Suppressor macrophage treated with lipopolysaccharide for 1 hour (primary cell): ENCODE measurements at places on chromosomes 5 and 9.
A peak's percentile ranks its signal among the peaks of the same experiment; 100 is the strongest.

DNA sequence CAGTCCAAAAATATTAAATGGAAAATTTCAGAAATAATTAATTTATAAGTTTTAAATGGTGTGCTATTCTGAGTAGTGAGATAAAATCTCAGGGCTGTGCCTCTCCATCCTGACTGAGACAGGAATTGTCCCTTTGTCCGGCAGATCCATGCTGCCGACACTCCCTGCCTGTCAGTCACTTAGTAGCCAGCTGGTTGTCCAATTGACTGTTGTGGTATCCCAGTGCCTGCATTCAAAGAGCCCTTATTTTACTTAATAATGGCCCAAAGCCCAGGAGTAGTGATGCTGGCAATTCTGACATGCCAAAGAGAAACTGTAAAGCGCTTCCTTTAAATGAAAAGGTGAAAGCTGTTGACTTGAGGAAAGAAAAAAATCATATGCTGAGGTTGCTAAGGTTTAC is 157.5 kb downstream of the ENC1 start:
- no peak for DNase-seq

GRCh38 chr9:23571414-23572104 is 254.5 kb downstream of the ELAVL2 start:
- no peak for DNase-seq

GRCh38 chr9:111691672-111692329 is 30.4 kb downstream of the GNG10 start:
- peak; percentile 51 for DNase-seq

GRCh38 chr5:87411973-87412629 is 629 bp downstream of the CCNH start:
- peak; percentile 46 for DNase-seq

GRCh38 chr9:105964156-105964555 is 269.8 kb downstream of the TMEM38B start:
- no peak for DNase-seq

- DNase-seq = no peak
Observed at GRCh38 chr5:65539827-65540226, 23.1 kb downstream of the CENPK start.

GRCh38 chr5:125316915-125317535 is 570.6 kb upstream of the ZNF608 start:
- no peak for DNase-seq

GRCh38 chr5:78295035-78295961 is 800 bp upstream of the AP3B1 start:
- DNase-seq = peak; percentile 42

DNA sequence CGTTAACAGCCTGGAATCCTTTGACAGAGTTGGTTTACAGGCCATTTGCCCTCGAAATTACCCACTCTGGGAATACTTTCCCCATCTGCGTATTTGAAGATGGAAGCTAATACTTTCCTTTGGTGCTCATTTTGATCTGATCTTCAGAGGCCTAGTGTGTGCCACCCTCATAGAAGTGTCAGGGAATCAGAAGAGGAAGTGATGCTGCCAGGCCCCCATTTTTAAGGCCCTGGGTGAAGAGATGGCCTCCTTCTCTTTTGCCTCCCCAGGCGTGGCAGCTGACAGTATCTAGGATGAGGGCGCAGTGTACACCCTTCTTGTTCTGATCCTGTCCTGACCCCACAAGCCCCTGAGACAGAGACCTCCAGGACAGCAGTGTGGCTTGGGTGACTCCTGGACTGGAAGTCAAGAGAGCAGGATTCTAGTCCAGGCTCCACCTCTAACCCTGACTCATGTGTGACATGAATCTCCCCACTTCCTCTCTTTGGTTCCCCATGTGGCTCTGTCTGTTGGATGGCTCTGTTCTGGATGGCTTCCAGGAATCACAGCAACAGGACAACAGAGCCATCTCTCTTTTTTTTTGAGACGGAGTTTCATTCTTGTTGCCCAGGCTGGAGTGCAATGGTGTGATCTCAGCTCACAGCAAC is 27.8 kb downstream of the CSF1R start:
- DNase-seq = peak; percentile 90

DNA sequence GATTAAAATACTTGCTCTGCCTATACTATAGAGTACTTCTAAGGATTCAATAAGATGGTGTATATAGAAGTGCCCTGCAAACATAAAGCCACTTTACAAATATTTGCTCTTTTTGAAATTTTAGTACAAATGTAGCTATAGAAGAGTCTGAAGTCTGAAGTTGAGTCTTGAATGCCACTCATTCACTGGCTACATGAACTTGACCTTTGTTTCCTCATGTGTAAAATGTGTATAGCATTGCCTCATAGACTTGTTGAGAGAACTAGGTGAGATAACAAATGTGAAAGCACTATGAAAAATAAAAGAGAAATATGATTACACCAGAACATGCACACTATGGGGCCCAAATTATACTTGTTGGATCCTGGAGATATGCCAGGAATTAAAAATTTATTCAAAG is 244.7 kb downstream of the SEC61B start:
- DNase-seq = no peak

GRCh38 chr9:133683586-133684120 is 47.5 kb downstream of the DBH start:
- DNase-seq = no peak

GRCh38 chr5:154421868-154422267 is 23.9 kb upstream of the SAP30L start:
- peak; percentile 51 for DNase-seq

DNA sequence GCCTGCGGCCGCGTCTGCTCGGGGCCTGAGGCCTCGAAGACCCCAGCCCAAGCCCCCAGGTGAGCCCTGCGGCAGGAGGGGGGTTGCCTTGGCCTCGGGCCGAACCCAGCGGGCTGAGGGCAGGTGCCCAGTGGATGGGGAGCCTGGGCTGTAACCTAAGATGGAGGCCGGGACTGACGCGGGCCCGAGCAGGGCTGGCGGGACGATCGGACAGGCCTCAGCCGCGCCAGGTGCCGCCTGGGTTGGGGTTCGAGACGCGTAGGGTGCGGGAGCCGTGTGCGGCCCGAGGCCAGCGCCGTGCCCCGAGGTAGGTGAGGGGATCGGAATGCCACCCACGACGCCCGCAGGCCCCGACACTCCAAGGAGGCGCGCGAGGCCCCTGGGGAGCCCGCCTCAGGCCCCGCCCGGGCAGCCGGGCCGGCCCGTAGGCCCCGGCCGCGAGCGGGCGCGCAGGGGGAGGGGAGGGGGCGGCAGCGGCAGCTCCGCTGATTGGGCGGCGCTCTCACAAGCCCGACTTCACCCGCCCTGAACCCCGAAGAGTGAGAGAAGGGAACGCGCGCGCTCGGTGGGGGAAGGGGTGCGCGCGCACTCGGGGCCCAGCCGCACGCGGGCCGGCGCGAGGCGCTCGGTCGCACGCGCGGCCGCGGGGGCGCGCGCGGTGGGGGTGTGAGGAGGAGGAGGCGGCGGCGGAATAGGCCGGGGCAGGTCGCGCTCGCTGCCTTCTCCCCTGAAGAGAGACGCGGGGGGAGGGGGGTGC is at the start of gene NSD1:
NSD1 (plus strand) TSS at position 678 of the 757 bp plus-strand sequence. CDS start 1,331 bp downstream, outside the sequence.
- peak; percentile 61 for DNase-seq

DNA sequence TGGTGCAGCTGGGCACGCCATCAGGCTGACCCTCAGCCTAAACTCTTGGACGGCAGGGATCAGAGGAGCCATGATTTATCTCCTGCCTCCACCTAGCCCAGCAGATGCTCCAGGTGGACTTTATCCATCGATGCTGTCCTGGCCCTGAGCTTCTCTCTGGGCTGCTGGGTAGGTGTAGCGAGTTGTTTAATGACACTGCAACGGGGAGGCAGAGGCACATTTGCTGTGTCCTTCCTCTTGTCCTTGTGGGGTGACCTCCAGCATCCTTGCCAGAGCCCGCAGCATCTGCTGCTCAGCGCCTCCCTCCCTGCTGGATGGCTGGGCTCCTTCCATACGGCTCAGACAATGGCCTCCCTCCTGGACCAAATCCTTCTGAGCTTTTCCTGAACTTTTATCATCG is 103.1 kb upstream of the IRX4 start:
- no peak for DNase-seq

DNA sequence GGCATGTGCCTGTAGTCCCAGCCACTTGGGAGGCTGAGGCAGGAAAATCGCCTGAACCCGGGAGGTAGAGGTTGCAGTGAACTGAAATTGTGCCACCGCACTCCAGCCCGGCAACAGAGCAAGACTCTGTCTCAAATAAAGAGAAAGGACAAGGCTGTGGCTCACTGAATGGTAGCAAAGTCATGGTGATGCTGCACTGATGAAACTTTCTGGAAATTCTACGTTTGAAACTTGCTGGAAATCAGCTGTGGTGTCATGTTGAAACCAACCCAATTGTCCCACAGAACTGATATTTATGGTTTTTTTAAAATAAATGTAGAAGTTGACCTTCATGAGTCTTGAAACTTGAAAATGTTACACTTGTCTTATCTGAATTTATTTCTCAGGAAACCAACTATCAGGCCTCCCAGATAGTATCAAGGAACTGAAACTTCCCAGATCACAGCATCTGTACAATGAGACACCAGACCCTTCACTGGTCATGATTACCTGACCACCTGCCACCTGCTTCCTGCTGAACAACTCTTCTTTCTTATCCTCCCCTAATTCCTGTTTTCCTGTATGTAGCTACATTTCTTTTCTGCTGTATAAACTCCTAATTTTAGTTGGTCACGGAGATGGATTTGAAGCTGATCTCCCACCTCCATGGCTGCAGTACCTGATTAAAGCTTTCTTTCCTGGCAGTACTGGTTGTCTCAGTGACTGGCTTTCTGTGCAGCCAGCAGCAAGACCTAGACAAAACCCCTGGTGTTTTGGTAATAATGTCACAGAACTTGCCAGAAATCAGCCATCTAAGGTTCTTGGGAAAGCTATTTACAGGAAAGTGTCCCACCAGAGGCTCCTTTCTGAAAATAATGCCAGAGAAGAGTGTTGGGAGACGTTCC is 5.6 kb upstream of the TBC1D13 start:
- peak; percentile 45 for DNase-seq

DNA sequence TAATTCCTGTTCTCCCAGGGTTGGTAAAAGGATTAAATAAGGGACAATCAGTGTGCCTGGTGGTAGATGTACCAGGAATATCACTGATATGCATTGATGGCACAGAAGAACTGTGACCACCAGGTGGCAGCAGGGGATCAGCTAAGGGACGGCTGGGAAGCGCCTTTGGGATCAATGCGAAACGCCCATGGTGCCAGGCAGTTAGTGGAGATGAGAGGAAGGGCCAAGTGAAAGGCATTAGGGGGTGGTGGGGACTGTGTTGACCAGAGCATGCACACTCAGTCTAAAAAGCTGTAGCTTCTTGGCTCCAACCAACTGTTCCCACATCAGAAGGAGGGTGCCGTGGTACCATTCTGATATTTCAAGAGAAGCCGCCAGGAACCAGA is 55.6 kb downstream of the ARHGEF37 start:
- peak; percentile 74 for DNase-seq

GRCh38 chr9:4798281-4799032 is 5.7 kb downstream of the RCL1 start:
- no peak for DNase-seq

GRCh38 chr5:148267962-148268361 is 632 bp upstream of the SPINK13 start:
- DNase-seq = no peak

- no peak for DNase-seq
Observed at GRCh38 chr5:7397937-7398336, 2.0 kb downstream of the ADCY2 start.

GRCh38 chr5:157506981-157507780 is 47.2 kb downstream of the NIPAL4 start:
- DNase-seq = no peak

GRCh38 chr9:70801181-70801829 is 320.1 kb downstream of the TRPM3 start:
- no peak for DNase-seq

DNA sequence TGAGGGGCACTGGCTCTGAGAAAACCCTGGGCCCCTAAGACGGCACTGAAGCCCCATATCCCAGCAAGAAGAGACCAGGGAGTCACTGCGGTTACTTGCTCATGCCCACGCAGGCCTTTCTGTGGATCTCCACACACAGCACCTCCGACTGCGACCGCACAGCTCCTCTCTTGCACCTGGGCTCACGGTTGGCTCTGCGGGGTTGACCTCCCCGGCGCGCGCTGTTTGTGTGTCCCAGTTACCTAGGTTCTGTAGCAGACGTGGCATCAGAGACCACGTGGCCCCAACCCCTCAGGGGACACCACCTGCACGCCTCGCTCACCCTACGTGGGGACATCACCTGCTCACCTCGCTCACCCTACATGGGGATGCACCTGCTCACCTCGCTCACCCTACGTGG is 12.7 kb downstream of the LPCAT1 start:
- no peak for DNase-seq

- DNase-seq = no peak
Observed at GRCh38 chr9:109316207-109316640, 4.6 kb downstream of the EPB41L4B start.
